ENCODE measurements at places on chromosomes 7 and 10.
A peak's percentile ranks its signal among the peaks of the same experiment; 100 is the strongest.

DNA sequence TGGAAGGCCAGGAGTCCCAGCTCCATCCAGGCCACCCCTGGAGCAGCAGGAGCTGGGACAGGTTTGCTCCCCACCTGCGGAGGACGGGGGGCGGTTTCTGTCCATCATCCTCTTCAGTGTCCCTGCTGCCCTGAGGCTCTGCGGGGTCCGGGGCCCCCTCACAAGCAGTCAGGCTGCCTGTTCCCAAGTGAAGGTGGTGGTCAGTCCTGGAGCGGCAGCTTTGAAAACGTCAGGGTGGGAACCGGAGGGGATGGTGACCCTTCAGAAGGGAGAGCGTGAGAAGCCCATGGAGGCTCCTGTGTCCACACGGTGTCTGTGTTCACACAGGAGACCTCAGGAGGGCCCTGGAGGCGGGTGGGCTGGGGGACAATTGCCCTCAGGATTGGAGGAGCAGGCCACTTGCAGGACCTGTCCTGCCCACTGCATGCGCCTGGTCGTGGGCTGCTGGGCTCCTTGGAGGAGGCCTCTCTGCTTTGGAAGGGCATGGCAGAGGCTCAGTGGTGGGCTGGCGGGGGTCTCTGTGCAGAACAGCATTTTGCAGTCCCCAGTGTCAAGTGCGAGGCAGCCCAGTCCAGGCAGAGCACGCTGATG is 49.3 kb upstream of the INPP5A start:
- no peak for DNase-seq

- DNase-seq, result no peak
These were observed 14.6 kb downstream of the EPC1 start for GRCh38 chr10:32332299-32332750.

GRCh38 chr10:11578802-11579255 is 32.6 kb downstream of the USP6NL start:
- DNase-seq, result no peak

GRCh38 chr7:44962483-44963251 is 16.1 kb downstream of the MYO1G start:
- no peak for DNase-seq

DNA sequence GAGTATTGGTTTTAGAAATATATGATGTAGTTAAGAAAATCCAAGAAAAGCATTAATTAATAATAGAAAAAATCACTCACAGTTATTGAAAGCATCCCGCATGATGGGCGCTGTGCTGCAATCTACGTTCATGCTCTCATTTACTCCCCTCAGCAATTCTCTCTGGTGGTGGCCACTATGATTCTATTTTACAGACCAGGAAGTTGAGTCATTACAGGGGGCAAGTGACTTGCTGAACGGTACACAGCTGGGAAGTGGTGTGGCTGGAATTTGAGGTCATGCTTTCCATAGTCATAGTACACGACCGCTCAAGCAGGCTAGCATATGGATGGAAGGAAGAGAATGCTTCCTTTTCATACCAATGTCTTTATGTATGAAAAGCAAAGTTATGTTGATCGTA is 117.4 kb downstream of the TES start:
- DNase-seq, result peak; percentile 16

GRCh38 chr7:139105484-139105883 is 4.0 kb downstream of the ZC3HAV1 start:
- no peak for DNase-seq

GRCh38 chr10:30095631-30096422 is 36.4 kb upstream of the JCAD start:
- DNase-seq, result no peak

DNA sequence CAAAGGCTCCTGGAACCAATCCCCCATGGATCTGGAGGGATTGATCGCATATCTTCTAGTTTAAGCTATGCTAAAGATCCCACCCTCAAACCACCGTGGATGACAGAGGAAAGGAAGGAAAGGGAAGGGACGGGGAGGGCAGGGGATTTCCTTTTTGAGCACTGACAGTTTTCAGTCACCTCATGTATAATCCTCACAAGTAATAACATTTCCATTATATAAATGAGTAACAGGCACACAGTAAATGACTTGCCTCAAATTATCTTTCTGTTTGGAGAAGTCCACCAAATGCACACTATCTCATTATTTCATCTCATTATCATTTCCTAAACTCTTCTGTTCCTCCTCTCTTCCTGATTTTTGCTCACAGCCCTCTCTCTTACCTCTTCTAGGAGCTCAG is 127.1 kb upstream of the AOAH start:
- DNase-seq, result no peak

DNA sequence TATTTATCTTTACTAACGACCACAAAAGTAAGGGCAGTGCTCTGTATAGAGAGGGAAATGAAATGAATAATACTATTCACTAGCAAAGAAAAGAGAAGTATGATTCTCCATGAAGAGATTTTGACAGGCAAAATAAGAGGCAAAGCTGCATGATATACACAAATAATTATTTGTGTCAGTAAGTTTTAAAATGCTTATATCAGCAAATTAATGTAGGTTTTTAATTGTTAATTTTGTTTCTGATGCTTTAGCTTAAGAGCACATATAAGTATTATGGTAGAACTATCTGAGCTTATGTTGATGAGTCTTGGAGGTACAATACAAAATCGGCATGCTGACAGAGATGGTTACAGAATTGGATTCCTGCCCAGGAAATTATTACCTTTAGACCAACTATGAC is 383.1 kb upstream of the VSTM2A start:
- no peak for DNase-seq

GRCh38 chr10:22317771-22318565 is 1.8 kb downstream of the COMMD3 start:
- no peak for DNase-seq

GRCh38 chr7:140525743-140526142 is 46.4 kb upstream of the MKRN1 start:
- no peak for DNase-seq

DNA sequence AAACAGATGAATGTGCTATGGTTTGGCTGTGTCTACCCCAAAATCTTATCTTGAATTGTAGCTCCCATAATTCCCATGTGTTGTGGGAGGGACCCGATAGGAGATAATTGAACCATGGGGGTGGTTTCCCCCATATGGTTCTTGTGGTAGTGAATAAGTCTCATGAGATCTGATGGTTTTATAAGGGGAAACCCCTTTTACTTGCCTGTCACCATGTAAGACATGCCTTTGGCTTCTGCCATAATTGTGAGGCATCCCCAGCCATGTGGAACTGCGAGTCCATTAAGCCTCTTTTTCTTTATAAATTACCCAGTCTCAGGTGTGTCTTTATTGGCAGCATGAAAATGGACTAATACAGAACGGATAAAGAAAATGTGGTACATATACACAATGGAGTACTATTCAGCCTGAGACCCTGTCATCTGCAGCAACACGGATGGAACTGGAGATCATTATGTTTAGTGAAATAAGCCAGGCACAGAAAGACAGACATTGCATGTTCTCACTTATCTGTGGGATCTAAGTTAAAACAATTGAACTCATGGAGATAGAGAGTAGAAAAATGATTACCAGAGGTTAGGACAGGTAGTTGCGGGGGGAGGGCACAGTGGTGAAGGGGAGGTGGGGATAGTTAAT is 587.6 kb upstream of the NRP1 start:
- DNase-seq, result no peak

DNA sequence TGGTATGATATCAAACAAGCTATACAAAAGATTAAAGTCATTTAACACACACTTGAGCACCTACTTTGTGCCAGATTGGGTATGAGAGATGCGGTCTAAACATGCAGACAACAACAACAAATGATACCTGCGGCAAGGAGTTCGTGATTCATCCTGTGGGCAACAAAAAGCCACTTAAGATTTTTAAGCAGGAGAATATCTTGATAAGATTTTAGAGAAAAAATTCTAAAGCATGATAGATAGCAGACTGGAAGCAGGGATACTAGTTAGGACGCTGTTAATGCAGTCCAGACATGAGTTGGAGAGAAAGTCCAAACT is 1.6 kb upstream of the KBTBD2 start:
- DNase-seq, result no peak

- DNase-seq, result no peak
These were observed 298.7 kb upstream of the NFE2L3 start for GRCh38 chr7:25853314-25853713.

GRCh38 chr7:80277434-80278427 is 143.1 kb downstream of the GNAI1 start:
- no peak for DNase-seq

- DNase-seq, result no peak
These were observed 714.1 kb downstream of the AUTS2 start for GRCh38 chr7:70312336-70312735.

DNA sequence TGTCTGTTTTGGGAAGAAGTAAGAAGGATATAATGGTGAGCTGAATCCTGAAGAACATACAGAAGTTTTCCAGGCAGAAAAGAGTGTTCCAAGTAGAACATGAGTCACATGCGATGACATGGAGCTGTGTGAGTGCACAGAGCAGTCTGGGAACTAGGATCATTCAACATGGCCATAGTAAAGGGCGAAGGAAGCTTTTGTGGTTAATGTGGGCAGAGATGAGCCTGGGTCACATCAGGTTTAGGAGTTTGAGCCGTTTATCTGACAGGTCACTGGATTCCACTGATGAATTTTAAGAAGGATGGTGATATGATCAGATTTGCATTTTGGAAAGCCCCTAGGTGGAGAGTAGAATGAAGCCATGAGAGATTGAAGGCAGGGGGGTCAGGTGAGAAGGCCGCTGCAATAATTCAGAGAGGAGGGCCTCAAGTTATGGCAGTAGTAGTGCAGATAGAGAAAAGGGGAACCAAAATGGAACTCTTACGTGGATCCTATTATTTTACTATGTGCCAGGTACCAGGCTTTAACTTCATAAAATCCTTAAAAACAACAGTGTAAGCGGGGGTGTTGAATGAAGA is 171.3 kb downstream of the RNLS start:
- DNase-seq, result no peak

DNA sequence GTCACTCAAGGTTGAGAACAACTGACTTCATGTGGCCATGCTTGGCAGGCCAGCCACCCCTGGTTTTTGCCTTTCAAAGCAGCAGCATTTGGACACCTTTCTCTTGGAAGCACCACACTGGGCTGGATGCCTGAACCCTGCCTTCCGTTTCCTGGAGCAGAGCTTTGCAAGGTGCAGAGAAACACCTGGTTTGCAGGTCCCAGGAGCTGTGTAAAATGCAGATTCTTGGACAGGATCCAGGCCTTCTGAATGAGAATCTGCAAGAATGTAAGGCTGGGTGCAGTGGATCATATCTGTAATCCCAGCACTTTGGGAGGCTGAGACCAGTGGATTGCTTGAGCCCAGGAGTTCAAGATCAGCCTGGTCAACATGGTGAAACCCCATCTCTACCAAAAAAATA is 18.0 kb upstream of the DUSP5 start:
- DNase-seq, result no peak

- peak; percentile 23 for DNase-seq
These were observed 18.7 kb downstream of the PLXNA4 start for GRCh38 chr7:132557489-132558044.

DNA sequence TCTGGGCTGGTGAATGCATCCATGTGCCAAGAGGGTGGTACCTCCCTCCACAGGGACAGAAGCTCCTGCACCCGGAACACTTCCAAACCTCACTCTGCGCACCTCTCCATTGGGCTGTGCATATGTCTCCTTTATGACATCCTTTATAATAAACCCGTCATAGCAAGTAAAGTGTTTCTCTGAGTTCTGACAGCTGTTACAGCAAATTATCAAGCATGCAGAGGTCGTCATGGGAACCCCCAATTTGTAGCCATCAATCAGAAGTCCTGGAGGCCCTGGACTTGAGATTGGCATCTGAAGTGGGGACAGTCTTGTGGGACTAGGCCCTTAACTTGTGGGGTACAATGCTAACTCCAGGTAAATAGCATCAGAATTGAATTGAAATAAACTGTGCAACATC is 29.4 kb upstream of the PARD3 start:
- no peak for DNase-seq

DNA sequence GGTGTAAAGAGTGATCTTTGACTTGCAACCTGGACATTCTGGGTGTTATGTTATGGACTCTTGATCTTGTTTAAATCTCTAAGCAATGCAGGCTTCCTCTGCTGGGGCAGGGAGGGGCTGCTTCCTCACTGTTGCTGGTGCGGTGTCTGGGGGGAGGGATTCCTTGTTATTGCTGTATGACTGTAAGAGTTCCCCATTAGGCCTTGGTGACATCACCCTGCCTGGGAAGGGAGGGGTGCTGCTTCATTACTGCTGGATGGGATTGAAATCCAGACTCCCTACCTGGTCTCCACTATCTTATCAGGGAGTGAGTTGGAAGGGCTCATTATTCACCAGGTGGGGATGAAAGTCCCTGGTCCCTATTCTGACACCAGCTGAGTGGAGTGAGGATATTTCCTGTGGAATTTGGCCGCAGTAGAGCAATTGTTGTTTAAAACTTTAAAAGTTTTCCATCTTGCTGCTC is 8.8 kb downstream of the OGDH start:
- no peak for DNase-seq

- no peak for DNase-seq
These were observed 4.9 kb upstream of the KAT6B start for GRCh38 chr10:74821501-74821900.

GRCh38 chr7:101650579-101651081 is 21.5 kb upstream of the MYL10 start:
- peak; percentile 62 for DNase-seq

GRCh38 chr7:101104193-101104713 is 19.0 kb downstream of the TRIM56 start:
- DNase-seq, result no peak

DNA sequence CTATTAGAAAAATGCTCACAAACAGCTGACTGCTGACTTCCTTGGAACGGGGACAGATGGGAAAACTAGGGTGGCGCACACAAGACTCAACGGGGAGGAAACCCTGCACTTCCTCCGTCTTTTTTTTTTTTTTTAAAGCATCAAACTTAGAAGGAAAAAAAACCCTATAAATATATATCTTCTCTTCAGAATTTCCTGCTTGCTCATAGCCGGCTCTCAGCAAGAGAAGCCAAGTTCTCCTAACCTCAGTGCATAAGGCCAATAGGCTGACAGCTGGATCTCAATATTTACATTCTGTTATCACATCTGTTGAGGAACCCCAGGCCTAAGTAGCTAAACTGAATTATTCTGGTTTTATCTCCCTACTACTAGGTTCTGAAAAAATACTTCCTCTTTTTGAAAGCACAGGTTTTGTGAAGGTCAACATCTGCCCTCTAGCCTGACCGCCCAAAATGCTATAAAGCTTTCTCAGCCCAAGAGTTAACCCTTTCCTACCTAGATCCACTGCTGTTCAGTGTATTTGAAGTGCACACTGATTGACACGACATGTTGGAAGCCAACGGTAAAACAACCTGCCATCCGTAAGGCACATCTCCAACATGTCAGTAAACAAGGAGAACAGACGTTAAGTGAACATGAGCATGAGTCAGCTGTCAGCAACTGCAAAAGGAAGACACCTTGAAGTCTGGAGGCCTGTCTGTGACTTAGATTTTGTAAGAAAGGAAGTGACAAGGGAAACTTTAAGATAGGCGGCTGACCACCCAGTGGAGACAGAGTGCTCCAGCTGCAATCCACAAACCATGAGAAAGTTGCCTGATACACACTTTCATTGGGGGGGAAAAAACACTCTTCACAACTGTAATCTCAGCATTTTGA is 83.8 kb downstream of the EBLN1 start:
- no peak for DNase-seq

- DNase-seq, result no peak
These were observed 29.7 kb upstream of the DNAJB6 start for GRCh38 chr7:157306846-157307838.

Data from SJCRH30 (cell line).